ENCODE measurements at places on chromosomes 16 and 17. TPM values are rescaled to one million over a fixed set of nuclear protein-coding genes. Genes with fewer than 3 reads are reported as not detected.
A peak's percentile ranks its signal among the peaks of the same experiment; 100 is the strongest.

DNA sequence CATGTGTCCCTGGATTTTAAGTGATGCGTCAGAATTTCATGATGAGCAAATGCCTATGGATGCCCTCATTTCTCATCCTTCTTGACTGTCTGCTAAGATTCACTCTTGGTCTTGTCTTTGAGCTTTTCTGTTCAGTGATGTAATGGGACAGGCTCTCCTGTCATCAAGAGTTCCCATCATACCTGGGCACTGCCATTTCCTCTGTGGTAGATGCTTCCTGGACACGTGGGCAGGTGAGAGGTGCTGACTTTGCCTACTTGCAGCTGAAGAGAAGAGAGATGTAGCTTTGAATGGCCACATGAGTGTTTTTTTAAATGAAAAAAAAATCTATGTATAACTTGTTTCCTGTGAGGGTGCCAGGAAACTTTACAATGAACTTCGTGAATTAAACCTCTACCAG is 557.7 kb downstream of the MAF start:
- DNase-seq = no peak

NR1D1 gene
- total RNA-seq = 5.6 TPM

- no peak for DNase-seq
Measured at GRCh38 chr16:1223355-1224214, 1.5 kb downstream of the TPSG1 start.

- DNase-seq = no peak
Measured at GRCh38 chr17:15452746-15453145, 14.7 kb downstream of the CDRT4 start.

GRCh38 chr17:5821803-5822202 is 237.5 kb upstream of the NLRP1 start:
- DNase-seq = no peak

- DNase-seq = no peak
Measured at GRCh38 chr17:9361188-9361955, 214.2 kb downstream of the STX8 start.

DNA sequence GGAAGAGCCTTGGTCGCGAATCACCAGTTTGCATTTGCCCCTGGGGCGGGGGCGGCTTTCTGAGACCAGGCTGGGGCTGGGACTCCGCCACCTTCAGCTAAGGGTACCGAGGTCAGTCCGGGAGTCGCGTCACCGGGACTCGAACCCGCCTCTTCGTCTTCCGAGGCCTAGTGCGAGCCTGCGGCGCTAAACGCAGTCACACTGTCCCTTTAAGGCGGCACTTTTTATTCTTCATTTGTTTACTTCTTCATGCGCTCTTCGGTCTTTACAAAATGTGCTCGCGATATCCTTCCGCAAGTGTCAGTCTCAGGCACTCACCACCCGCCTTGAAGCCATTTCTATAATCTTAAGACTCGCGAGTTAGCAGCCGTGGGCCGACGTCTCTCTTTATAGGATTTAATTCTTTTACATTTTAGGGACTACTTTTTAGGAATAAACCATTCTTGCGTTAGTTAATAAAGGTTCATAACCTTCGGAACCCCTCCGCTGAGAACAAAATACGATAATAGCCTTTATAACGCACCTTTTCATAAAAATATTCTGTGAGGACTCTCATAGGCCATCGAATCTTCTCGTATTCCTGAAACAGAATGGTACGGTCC is 593 bp upstream of the HEXIM1 start:
- peak; percentile 79 for DNase-seq

GRCh38 chr17:60602385-60602742 is 2.4 kb downstream of the PPM1D start:
- DNase-seq = no peak

Measured in WTC11 (cell line).